Osteoblast (primary cell): ENCODE measurements at places on chromosomes 1 and 21.

DNA sequence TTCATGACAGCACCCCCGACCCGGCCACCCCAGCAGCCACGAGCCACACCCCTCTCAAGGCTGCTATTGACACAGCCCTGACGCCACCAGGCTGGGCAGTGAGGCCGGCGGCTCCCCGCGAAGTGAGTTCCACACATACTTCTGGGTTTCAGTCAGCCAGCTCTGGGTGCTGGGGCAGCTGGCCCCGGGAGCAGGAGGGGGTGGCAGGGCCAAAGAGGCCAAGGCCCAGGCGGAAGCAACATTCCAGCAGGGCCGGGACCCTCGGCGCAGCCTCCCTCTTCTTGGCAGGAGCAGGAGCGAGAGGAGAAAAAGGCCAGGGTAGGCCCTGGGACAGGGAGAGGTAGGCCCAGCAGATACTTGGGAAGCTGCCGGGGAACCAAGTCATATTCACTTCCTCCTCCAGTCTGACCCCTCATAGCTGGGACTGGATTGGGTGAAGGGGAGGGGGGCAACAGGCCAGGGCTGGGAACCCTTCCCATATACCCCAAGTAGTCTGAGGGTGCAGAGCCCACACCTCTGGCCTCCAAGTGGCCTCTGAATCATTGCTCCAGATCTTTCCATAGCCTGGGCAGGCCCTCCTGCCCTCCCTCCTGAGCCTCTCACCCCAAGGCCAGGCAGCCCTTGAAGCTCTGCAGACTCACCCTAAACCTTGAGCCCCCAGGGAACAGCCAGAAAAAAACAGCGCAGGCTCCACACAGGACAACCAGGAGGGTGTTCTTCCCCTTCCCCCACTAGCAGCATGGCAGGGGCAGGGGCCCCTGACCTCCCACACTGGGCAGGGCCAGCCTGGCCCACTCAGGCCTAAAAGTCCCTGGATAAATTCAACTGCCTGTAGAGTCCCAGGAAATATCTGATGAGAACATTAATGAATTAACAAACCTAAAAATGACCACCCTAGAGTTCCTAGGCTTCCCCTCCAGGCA lies 5.7 kb downstream of the HSPG2 start:
- DNase-seq: peak; percentile 95

DNA sequence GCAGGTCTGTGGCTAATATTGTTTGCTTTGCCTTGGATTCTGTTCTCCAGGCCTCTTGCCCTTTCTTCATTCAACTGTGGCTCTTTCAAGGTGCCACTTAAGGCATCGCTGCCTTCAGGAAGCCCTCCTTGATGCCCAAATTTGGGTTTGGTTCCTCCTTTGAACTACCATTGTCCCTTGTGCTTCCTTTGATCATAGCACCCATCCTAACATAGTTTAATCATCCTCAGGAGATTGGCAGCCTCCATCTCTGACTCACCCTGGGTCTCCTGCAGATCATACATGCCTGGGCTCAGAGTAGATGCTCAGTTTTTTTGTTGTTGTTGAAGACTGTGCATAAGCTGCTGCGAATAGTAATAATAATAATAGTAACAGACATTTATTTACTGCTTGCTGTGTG lies 54.4 kb upstream of the ACOT11 start:
- DNase-seq: peak; percentile 93

GRCh38 chr1:184860535-184860934 lies 105.9 kb upstream of the EDEM3 start:
- no peak for DNase-seq

- peak; percentile 91 for DNase-seq
These were observed 12.0 kb downstream of the MEGF6 start for GRCh38 chr1:3599286-3599811.

GRCh38 chr1:160904783-160905616 lies 20.0 kb upstream of the ITLN1 start:
- DNase-seq: no peak

DNA sequence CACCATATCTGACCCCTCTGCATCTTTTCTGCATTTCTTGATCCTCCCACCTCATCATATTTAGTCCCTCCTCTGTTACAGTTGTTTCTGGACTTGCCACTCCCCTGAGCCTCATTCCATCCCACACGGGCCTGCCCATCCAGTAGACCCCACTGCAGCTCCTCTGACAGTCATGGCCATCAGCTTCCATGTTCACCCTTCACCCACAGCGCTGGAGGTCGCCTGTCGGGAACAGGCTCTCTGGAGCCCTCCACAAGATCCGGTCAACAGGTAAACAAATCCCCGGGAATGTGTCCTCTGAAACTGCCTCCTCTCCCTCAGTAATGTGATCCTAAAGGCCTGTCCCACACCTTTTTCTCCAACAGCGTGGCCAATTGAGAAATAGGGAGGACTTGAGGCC lies 31.3 kb downstream of the SYF2 start:
- DNase-seq: no peak

DNA sequence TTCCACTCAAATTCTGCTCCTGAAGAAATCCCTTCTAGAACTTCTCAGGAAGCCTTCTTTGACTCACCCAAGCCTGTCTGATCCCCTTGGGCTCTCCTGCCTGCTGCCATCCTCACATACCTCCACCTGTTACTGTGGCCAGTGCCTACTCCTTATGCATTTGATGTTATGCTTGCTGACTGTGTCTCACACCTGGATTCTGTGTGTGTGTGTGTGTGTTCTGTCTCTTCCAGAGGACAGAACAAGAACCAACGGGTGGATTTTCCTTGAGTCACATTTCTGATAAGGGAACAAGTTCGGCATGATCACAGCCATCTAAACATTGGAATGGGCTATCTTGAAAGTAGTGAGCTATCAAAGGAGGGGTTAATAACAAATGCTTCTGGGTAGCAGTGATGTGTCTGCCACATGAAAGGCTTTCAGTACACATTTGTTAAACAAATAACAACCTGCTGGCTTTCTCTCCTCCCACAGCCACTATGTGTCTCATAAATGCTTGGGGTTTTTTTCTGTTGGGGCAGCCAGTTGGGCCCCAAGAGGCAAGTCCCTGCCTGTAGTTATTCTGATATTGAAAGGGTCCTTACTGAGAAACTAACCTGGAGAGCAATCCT lies 8.9 kb upstream of the GPR37L1 start:
- peak; percentile 3 for DNase-seq
